ENCODE measurements at places on chromosomes 5 and 9.
A peak's percentile ranks its signal among the peaks of the same experiment; 100 is the strongest.

DNA sequence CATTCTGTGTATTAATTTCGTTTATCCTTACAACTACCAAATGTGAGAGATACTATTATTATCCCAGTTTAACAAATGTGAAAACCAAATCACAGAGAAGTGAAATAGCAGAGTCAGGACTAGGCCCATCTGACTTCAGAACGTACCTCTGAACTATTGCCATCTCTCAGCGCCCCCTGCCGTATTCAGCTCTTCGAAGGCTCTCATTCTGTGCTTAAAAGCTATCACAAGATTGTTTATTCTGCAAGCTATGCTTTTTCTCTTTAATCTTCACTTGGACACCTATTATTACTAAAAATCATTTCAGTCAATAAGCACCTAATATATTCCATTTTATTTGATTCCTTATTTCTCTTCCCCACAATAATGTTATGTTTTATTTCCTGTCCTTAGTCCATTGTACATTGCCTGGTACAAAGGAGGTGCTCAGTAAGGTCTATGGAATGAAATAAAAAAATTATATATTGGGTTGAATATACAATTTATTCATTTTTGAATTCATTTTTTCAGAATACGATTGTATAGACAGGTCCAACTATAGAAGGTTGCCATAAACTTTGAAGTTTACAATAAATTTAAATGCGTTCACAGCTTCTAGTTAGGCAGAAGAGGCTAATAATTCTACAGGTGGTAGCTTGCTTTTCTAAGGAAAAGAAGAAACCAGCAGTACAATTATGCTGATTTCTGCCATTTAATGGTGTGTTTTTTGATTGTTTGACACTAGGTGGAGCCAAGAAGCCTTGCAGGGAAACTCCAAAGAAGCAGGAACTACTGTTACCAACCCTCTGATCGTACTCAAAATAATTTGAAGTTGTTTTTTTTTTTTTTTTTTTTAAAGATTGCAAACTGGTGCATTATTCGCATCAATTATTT is 202.2 kb upstream of the DMRTA1 start:
- DNase-seq: no peak

GRCh38 chr9:133733796-133734533 is 4.2 kb downstream of the SARDH start:
- DNase-seq: no peak

- DNase-seq: no peak
Observed at GRCh38 chr5:159730285-159730684, 186.0 kb upstream of the ADRA1B start.

DNA sequence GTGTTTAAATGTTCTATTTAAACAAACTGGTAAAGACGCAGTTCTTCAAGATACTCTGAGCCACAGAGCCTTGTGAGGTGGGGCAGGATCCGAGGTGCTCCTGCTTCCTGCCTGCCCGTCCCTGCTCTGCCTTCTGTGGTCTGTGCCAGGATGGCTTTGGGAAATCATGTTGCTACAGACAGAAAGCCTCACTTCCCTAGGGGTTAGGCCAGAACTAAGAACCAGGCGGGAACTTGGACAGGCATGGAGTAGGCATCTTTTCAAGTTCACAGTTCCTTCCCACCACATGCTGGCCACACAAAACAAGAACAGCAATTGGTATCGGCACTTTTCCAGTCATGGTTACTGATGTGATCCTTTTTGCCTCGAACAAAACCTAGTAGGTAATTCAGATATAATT is 67.7 kb upstream of the SPOCK1 start:
- DNase-seq: no peak

DNA sequence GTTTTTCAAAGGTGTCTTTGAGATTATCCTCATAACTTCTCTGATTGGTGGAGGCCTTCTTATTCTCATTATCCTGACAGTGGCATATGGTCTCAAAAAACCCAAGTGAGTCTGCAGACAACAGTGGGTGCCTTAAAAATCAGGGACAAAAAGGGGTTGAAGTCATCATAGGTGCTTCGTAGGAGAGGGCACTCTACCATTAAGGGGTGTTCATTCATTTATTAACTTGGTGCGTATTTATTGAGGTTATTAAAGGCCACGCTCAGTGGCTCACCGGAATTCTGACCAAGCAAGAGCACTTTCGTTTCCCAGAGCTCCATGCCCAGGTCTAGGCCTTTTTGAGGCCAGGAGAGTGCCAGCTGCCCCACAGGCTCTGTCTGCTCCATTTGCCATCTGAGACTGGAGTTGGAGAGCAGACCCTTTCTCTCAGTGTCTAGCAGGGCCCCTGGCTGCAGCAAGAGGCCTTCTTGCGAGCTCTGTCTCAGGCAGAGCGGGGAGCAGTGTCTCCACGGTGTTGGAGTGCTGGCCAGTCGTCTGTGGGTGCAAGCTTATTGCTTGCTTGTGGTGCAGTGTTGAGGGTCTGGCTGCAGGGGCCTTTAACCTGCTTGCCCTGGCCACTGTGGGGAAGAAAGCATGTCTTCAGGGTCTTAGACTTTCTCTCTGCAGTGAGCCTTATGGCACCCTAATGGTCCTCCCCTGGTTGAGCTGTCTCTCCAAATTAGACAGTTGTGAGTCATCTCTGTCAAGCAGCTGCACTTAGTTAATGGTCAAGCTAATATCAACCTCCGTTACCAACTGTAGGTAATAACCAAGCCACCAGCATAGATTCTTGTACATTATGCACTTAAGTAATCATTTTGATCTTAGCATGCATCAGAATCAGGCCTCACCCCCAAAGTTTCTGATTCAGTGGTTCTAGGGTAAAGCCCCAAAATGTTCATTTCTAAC is 62.6 kb downstream of the IL31RA start:
- DNase-seq: no peak

- DNase-seq: no peak
Observed at GRCh38 chr5:95760273-95761191, 29.4 kb downstream of the RHOBTB3 start.

DNA sequence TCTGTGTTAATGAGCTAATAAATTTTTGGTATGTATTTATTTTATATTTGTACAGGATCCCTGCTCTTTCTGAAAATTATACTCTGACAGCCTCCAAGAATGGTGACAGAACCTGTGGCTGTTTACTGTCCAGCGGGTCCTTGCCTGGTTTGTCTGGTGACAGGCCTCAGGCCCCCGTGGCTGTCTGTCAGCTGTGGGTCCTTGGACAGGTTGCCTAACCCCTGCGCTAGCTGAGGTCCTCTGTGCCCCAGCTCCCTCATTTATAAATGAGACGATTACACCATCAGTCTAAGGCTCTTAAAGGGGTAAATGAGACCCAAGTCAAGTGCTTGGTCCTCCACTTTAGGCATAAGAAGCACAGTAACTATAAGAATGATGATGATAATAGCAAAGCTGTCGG is 125.1 kb upstream of the COL5A1 start:
- DNase-seq: no peak

DNA sequence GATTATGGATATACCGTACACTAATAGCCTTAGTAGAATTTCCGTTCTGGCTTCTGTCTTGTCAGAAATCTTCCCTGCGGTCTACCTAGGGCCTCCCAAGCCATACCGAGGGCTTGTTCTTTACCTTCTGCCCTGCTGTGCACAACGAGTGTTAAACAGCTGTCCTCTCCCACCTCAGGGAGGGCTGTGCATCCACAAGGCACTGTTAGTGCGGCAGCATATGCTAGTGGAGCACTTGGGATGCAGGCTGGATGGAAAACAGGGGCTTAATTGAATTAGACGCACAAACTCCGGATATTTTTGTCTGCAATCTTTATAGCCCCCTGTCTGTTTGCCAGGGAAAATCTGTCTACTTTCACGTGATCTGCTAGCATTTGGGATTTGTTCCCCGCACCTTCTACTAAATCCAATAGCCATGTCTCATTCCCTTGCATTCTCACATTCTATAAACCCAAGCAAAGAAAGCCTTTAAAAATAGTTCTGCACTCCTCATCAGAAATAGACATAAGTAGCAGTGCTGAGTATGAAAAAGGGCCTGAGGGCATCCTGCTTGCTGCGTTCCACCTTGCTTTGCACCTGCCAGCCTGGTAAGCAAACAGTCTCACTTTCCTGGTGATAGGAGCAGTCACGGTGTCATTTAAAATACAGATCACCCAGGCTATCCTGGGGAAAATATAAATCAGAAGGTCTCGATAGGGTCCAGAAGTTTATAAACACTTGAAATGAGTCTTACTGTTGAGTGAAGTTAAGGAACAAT is 382.6 kb downstream of the RASEF start:
- no peak for DNase-seq

DNA sequence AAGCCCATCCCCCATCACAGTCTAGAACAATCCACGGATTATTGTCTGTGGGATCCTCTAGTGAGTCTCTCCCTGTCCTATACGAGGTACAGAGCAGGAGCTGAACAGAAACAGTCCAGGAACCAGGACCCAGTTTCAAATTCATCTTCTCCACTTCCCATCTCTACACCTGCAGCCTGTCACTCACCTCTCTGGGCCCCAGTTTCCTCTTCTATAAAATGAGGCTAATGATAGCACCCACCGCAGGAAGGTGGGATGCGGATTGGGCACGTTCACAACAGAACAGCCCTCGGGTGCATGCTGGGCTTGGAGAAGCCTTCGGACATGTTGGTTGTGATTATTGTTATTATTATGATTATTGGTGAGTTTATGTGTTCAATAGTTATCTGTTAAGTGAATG is 78.5 kb downstream of the ANKRD33B start:
- no peak for DNase-seq

DNA sequence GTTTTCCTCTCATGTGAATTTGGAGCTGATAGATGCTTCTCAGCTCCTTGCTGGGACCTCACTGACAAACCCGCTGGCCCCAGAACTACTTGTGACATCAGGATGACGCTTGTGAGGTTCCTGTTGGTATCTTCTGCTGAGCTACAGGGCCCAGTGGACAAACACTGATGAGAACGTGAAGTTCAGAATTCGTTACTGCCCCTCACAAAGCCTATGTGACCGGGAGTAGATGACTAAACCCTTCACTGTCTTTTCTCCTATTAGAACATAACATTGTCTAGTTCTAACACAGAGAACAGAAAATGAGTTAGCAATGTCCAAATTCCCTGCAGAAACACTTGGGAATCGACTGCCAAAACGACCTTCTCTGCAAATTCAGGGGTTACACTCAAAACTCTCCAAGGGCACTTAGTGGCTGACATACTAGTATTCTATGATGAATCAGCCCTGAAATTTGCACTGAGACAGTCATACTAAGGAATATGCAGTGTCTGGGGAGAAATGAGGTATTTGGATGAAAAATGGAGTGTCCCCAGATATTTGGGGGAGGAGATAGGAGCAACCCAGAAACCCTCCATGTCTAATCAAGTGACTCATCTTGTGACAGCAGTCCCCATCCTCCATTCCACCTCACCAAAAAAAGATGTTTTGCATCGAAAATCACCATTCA is 143.2 kb upstream of the TRIM32 start:
- DNase-seq: no peak

DNA sequence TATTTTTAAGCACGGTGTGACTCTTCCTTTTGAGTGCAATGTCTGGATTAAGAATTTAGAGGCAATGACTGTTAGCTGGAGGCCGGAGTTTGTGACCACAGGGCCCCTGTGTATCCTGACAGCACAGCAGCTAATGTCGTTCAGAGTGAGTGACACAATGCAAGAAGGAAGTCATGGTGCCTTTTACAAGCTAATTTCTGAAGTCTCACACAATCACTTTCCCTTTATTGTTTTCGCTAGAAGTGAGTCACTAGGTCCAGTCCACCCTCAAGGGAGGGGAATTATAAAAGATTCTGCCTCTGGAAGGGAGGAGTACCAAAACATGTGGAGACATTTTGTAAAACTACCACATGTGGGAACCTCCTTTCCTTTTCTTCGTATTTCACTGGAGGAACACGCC is 185.5 kb upstream of the FGF10 start:
- no peak for DNase-seq

GRCh38 chr9:14349447-14350348 is 35.8 kb upstream of the NFIB start:
- no peak for DNase-seq

DNA sequence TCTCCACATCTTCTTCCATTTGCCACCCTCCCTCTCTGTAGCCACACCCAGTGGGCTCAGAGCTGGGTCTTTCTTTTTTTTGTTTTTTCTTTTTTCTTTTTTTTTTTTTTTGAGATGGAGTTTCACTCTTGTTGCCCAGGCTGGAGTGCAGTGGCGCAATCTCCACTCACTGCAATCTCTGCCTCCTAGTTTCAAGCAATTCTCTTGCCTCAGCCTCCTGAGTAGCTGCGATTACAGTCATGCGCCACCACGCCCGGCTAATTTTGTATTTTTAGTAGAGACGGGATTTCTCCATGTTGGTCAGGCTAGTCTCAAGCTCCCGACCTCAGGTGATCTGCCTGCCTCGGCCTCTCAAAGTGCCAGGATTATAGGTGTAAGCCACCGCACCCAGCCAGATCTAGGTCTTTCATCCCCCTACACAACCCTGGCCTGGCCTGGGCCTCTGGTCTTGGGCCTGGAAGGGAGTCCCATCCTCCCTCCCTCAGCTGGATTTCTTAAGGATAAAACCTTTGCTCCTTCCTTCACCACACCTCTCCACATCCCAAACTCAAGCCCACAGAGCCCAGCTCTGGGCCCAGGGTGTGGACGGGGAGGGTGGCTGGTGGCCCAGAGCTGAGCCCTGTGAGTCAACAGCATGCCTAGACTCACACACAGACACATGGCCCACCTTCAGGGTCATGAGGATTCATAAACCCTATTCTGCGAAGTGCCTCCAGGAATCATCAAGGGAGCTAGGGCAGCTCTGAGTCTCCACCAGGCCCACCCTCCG is 18.8 kb upstream of the KCNIP1 start:
- DNase-seq: peak; percentile 62

DNA sequence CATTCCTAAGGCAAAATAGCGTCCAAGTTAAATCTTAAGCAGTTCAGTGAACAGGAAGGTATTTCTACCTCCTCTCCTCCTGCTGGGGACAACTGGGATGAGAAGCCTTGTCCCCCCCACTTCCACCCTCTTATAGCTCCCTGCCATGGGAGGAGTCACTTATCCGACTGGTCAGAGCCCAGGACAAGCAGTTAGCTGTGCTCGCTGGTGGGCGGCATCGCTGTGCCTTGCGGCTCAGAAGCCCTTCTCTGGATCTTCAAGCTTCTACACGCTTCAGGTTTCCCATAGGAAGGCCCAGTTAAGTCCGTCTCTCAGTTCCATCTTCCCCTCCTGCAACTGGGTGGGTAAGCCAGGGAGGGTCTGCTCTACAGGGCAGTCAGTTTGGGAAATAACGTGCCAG is 77.2 kb downstream of the PAX5 start:
- DNase-seq: no peak

DNA sequence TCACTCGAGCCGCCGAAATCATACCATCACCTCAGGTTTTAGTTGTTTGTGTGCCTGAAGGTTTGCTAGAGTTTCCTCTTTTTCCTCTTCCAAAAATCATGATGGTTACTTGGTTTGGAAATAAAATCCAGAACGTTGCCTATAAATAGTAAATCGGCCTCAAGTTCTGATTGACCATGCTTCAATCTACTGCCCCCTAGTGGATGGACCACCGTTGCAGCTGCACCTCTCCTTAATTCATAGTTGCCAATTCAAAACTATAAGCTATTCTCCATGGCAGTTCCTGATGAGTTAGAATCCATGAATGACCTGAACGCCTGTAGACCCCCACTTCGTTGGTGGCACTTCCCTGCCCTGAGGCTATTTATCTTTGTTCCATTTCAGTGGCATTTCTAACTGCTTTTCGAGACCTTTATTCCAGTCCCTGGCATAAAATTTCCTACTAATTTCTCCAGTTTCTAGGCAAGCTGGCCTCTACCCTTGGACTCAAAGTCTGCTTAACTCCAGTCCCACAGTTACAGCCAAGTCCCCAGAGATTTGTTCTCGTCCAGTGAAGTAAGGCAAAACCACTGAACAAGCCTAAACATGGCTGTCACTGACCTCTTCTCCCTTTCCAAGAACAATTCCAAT is 422.6 kb downstream of the EFNA5 start:
- DNase-seq: peak; percentile 49
